NCI-H460 (cell line): ENCODE measurements at places on chromosomes 3 and 15. TPM values are rescaled to one million over a fixed set of nuclear protein-coding genes. Genes with fewer than 3 reads are reported as not detected.

- no peak for DNase-seq
Measured at GRCh38 chr15:82176542-82176941, 86.0 kb downstream of the EFL1 start.

DNA sequence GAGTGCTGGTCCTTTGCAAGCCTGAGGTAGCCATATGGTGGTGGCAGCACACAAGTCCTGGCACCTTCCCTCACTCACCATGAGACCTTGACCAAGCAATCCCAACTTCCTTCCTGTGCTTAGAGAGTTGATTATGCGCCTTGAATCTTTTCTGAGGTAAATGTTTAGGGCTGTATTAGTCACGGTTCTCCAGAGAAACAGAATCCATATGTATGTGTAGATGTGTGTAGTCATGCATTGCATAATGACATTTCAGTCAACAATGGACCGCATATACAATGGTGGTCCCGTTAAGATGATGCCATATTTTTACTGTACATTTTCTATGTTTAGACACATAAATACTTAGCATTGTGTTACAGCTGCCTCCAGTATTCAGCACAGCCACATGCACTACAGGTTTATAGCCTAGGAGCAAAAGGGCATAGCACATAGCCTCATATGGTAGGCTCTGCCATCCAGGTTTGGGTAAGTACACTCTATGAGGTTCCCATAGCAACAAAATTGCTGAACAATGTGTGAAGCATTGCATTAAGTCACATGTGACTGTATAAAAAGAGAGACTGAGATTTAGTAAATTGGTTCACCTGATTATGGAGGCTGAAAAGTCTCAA lies 20.2 kb upstream of the NUP210 start:
- no peak for DNase-seq

C3orf70 gene
- total RNA-seq = not detected in 2 replicates

DNA sequence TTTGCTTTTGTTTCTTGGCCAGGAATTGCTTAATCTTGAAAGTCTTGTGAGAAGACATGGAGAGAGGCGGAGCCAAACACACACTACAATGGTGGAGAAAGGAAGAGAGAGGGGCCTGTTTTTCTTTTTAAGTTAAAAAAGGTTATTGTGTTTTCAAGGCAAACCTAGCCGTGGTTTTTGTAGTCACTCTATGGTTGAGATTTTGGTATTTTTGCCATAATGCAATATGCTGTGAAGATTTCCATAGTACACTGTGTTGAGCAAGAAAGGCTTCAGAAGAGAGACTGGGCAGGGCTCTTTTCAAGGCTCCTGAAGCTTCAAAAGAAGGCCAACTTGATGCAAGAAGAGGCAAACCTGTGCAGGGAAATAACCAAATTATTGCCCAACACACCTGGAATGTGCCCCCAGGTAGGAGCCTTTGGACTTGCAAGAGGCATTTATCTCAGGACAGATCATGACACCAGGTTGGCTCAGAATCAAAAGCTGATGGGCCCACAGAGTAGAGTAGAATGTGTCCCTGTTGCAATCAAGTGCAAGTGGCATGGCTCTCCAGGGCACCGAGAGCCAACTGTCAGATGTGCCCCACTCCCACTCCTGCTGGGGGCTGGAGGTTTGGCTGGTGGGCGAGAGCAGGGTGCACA lies 22.1 kb downstream of the AMOTL2 start:
- DNase-seq = no peak

- no peak for DNase-seq
Measured at GRCh38 chr3:33791477-33792166, 6.8 kb upstream of the PDCD6IP start.

- DNase-seq = no peak
Measured at GRCh38 chr3:16430717-16431630, 82.5 kb downstream of the RFTN1 start.

GRCh38 chr3:76438971-76439370 lies 600.9 kb upstream of the ROBO2 start:
- DNase-seq = no peak

EFCAB12 gene
- total RNA-seq = not detected in 2 replicates

GRCh38 chr3:128335621-128336296 lies 130.9 kb downstream of the DNAJB8 start:
- no peak for DNase-seq

DNA sequence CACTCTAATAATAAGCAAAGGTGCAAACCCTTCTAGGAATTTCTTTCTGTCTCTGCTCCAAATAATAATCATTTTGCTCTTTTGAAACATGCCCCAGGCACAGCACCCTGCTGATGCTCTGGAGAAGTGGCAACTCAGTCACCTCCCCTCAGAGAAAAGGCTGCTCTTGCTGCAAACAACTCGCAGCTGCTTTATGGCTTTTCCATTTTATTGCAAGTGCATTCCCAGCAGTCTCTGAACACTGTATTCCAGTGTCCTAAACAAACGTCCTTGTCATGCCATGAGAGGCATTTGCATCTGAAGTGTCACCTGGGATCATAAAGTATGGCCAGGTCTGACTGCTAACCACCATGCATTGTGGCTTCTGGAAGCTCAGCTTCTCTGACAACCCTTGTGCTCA lies 358.1 kb upstream of the TRIM42 start:
- DNase-seq = no peak

GRCh38 chr3:197736010-197736490 lies 654 bp downstream of the RUBCN start:
- DNase-seq = no peak

GRCh38 chr15:72420576-72420975 lies 22.5 kb downstream of the TMEM202 start:
- DNase-seq = no peak

- no peak for DNase-seq
Measured at GRCh38 chr3:25692341-25692740, 27.6 kb upstream of the TOP2B start.

NOX5 gene
- total RNA-seq = 0.23 and 0.64 TPM in 2 replicates

KIF23 gene
- 54.1 and 60.9 TPM in 2 replicates for total RNA-seq

CDHR4 gene
- total RNA-seq = not detected in 2 replicates

DNA sequence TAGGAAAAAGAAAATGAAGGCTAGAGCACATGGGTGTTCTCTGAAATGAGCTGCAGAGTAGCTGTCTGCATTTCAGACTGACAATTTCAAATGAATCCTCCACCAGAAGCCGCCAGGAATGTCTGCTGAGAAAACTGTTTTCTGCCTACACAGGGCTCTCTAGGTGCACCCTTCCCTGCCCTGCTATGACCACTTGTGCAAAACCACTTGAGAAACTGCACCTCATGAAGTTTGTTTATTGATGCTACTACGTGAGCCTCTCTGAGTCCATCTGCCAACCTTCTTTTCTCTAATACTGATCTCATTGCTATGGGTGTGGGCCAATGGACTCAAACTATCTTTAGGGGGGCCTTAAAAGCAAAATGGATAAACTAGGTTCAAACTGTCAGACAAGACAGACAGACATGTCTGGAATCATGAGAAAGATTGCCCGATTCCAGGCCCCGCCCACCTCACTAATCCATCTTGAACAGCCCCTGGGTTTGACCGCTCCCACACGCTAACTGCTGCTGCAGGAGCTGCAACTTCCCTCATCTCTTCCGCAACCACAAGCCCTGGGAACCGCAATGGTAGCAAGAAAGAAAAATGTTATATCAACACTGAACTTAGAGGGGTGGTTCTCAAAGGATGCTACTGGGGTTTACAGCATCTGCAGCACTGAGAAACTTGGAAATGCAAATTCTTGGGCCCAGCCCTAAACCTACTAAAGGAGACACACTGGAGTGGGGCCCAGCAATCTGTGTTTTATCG lies 9.0 kb upstream of the CD47 start:
- no peak for DNase-seq

DNA sequence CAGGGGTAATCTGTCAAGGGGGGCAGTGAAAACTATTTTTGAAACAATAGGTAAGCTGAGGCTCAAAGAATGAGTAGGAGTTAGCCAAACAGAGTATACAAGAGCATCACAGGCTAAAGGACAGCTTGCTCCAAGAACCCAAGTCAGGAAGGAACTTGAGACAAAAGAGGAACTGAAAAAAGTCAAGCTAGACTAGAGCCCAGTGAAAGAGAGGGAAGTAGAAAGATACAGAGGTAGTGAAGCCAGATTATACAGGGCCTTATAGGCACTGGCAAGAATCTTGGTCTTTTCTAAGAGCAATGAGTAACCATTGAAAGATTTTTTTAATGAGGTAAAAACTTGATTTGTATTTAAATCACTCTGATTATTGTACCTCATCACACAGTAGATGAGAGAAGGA lies 69.9 kb downstream of the FILIP1L start:
- no peak for DNase-seq

- no peak for DNase-seq
Measured at GRCh38 chr3:174199696-174200095, 659.4 kb upstream of the NAALADL2 start.

NDUFB5 gene
- 168 and 203 TPM in 2 replicates for total RNA-seq

MST1R gene
- total RNA-seq = 0.69 and 0.82 TPM in 2 replicates
